Activated T-cell treated with anti-CD3 and anti-CD28 coated beads, Interleukin-2, amount 50 U/mL, for 72 hours (primary cell): ENCODE measurements at places on chromosomes 3 and 15. TPM values are rescaled to one million over a fixed set of nuclear protein-coding genes. Genes with fewer than 3 reads are reported as not detected.

The APH1B gene
- total RNA-seq: 30.6 TPM

DNA sequence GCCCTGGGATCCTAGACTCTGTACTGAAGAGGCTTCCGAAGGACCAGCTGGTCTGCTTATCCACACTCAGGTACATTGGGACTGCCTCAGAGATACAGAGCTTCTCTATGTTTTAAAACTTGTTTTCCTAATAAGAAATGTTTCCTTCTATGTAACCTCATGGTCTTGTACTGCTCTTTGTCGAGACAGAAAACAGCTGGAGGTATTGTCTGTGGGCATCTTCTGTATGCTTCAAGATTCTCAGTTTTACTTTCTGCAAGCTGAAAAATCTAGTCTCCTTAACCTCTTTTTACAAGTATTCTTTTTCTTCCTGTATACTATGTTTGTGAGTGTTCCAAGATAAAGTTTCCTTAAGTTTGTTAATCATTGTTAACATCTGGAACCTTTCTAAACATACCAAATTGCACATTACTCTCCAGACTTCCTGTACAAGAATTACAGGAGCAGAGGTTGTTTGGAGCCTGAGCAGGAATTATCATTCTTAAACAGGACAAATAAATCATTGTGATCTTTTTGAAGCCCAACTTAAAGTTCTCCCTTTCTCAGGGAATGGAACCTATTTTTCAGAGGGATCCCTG is 358.3 kb upstream of the CFAP20DC start:
- no peak overlapping the region for H3K4me3 ChIP-seq
- H3K4me1 ChIP-seq: peaks cover 23% of the 10 kb centered on the region
- no peak for DNase-seq
- H3K27me3 ChIP-seq: no peaks in the 10 kb centered on the region

DNA sequence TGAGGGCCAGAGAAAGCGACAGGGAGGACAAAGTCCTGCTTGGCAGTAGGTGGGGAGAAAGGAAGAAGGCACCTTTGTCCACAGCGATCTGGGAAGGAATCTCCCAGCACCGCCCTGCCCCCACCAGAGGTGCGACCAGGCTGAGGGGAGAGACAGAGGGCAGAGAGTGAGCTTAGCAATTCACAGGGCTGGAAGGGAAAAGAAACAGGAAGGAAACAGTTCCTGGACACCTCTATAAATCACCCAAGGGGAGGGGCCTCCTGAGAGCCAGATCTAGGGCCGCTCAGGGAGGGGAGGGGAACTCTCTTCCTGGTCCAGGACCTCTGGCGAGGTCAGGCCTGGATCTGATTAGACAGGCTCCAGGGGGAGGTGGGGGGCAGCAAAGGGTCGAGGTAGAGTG is 35.4 kb downstream of the RNU5B-1 start:
- no peak for DNase-seq
- no peaks in the 10 kb centered on the region for H3K4me1 ChIP-seq
- no peak overlapping the region for H3K4me3 ChIP-seq

DNA sequence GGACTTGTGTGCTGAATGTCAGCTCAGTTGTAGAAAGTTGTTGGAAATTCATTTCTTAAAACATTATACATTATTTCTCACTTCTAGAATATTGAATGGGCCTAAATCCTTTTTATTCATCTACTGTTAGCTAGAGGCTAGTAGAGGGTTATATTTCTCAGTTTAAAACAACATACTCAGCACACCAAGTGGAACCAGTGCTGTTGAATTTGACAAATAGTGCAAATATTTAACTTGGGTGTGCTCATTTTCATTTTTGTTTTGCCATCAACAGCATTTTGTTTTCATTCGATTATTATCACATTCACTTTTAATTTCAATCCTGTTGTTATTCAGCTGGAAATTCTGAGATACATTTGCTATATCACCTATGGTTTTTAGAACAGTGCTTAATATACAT is 269.4 kb upstream of the PEX5L start:
- no peak overlapping the region for H3K27ac ChIP-seq
- H3K36me3 ChIP-seq: no peaks in the 10 kb centered on the region
- no peak for DNase-seq
- H3K4me1 ChIP-seq: no peaks in the 10 kb centered on the region

The ZNF774 gene
- total RNA-seq: 0.60 TPM

DNA sequence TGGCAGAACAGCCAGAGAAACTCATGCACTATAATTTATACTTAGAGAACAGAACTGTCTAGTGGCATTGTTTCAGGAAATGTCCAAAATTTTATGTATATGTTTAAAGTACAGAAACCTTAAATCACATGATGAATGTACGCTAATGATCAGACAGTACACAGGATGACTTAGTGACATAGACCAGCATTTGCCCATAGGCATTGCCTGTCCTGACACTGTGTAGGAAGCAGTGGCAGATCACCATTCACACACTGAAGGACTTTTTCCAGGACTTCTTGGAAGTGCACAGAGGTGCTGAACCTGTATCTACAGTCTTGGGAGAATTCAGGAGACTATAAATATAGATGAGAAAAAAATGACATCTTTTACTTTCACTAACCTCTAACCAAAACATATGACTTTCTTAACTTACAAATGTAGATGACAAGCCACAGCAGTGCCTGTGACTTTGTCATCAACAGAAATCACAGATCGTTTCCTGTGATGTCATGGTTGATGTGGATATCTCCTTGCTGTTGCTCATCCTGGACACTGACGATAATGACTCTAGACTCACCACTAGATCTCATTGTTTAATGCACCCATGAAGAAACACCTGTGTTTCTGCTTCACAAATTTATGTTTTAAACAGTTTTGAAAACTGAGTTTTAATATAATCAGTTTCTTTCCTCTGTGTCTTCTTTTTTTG is 183.2 kb downstream of the CACNA2D3 start:
- H3K36me3 ChIP-seq: no peaks in the 10 kb centered on the region
- H3K4me1 ChIP-seq: no peaks in the 10 kb centered on the region
- no peak overlapping the region for H3K4me3 ChIP-seq
- no peak for DNase-seq
- no peak overlapping the region for H3K27ac ChIP-seq

The CFAP100 gene
- total RNA-seq: not detected

- H3K27me3 ChIP-seq: peaks cover 10% of the 10 kb centered on the region
- H3K4me1 ChIP-seq: no peaks in the 10 kb centered on the region
- H3K27ac ChIP-seq: no peak overlapping the region
- DNase-seq: no peak
- no peak overlapping the region for H3K4me3 ChIP-seq
These were observed 37.4 kb upstream of the CTDSPL start for GRCh38 chr3:37824090-37824953.

The RETNLB gene
- not detected for total RNA-seq

GRCh38 chr15:79140846-79141570 is 50.4 kb upstream of the RASGRF1 start:
- no peaks in the 10 kb centered on the region for H3K4me1 ChIP-seq
- H3K36me3 ChIP-seq: peaks cover 14% of the 10 kb centered on the region
- peaks cover 33% of the 10 kb centered on the region for H3K27me3 ChIP-seq
- DNase-seq: no peak
- no peak overlapping the region for H3K27ac ChIP-seq
- no peak overlapping the region for H3K4me3 ChIP-seq

The MAP6D1 gene
- 1.4 TPM for total RNA-seq

- H3K4me1 ChIP-seq: peaks cover 16% of the 10 kb centered on the region
- peaks cover 36% of the 10 kb centered on the region for H3K27me3 ChIP-seq
- no peak overlapping the region for H3K4me3 ChIP-seq
- H3K27ac ChIP-seq: no peak overlapping the region
- peaks cover 5% of the 10 kb centered on the region for H3K36me3 ChIP-seq
These were observed 28.5 kb downstream of the SHC4 start for GRCh38 chr15:48935236-48935635.

DNA sequence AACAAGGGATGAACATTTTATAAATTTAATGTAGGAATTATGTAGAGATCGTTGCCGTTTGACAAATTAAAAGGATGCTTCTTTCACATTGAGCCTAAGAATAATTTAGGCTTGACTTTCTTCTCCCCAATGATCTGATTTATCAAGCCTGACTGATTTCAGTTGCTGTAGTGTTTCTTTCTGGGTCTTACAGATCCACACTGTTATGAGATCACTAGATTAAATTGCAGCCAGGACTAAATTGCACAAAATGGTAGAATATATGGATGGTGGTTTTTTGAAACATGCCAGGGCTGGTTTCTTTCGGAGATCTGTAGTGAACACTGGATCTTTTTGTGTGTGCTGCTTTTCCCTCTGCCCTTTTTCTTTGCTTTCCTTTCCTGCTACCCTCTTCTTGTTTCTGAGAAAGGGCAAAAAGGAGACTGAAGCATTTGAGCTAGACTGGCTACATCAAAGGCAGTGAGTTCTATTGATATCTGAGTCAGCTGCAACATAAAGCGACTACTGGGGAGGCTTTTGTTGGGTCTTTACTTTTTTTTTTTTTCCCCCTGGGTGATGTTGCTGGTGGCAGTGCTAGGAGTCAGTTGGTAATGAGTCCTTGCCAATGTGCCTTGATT is 83.0 kb downstream of the AKAP13 start:
- no peak for DNase-seq
- peak overlapping the region; percentile 23 for H3K4me3 ChIP-seq
- H3K27ac ChIP-seq: no peak overlapping the region
- peaks cover 52% of the 10 kb centered on the region for H3K4me1 ChIP-seq
- H3K36me3 ChIP-seq: no peaks in the 10 kb centered on the region

DNA sequence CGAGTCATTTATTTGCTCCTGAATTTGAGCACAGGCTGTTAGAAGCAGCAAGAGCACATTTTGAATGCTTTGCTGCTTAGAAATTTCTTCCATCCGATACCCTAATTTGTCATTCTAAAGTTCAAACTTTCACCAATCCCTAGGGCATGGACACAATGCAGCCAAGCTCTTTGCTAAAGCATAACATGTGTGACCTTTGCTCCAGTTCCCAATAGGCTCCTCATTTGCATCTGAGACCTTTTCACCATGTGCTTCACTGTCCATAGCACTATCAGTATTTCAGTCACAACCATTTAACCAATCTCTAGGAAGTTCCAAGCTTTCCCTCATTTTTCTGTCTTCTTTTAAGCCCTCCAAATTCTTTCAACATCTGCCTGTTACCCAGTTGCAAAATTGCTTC is 1333.1 kb downstream of the SI start:
- no peak overlapping the region for H3K4me3 ChIP-seq
- peaks cover 2% of the 10 kb centered on the region for H3K36me3 ChIP-seq
- H3K27me3 ChIP-seq: no peaks in the 10 kb centered on the region
- no peak overlapping the region for H3K27ac ChIP-seq

- no peaks in the 10 kb centered on the region for H3K36me3 ChIP-seq
- peaks cover 21% of the 10 kb centered on the region for H3K4me1 ChIP-seq
- H3K27me3 ChIP-seq: no peaks in the 10 kb centered on the region
- H3K4me3 ChIP-seq: no peak overlapping the region
- no peak for DNase-seq
These were observed 4.6 kb upstream of the SKIL start for GRCh38 chr3:170352936-170353335.

- no peaks in the 10 kb centered on the region for H3K4me1 ChIP-seq
- H3K4me3 ChIP-seq: no peak overlapping the region
- H3K27ac ChIP-seq: no peak overlapping the region
- DNase-seq: no peak
These were observed 101.3 kb downstream of the SENP2 start for GRCh38 chr3:185687271-185687878.

- H3K36me3 ChIP-seq: no peaks in the 10 kb centered on the region
- H3K4me3 ChIP-seq: no peak overlapping the region
- no peaks in the 10 kb centered on the region for H3K27me3 ChIP-seq
- DNase-seq: no peak
These were observed 38.4 kb downstream of the SPSB4 start for GRCh38 chr3:141089339-141090152.

The EPHB1 gene
- 0.43 TPM for total RNA-seq

- H3K27me3 ChIP-seq: no peaks in the 10 kb centered on the region
- peaks cover 2% of the 10 kb centered on the region for H3K36me3 ChIP-seq
- H3K4me3 ChIP-seq: no peak overlapping the region
These were observed 298.5 kb downstream of the SI start for GRCh38 chr3:164779816-164780215.

The GOLGA8T gene
- not detected for total RNA-seq

- H3K4me1 ChIP-seq: peaks cover 12% of the 10 kb centered on the region
- H3K27ac ChIP-seq: no peak overlapping the region
- H3K27me3 ChIP-seq: no peaks in the 10 kb centered on the region
- H3K4me3 ChIP-seq: no peak overlapping the region
- no peak for DNase-seq
- H3K36me3 ChIP-seq: peaks cover 2% of the 10 kb centered on the region
These were observed 284.4 kb downstream of the SHQ1 start for GRCh38 chr3:72563690-72564370.

DNA sequence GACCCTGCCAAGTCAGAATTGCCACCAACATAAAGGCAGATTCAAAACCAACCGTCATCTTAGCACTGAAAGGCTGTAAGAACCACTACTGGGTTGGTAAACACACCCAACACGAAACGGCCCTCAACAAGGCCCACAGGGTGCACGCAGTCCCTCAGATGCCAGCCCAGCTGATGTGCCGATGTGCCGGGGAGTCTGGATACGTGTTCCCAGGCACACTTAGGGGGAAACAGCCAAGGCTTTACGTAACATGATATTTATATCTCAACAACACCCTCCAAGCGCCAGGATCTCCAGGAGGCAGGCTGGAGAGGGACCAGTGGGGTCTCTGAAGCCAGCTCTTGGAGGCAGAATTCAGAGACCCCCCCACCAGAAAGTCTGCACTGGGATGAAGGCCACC is 14.2 kb downstream of the POC1A start:
- no peak overlapping the region for H3K27ac ChIP-seq
- no peak overlapping the region for H3K4me3 ChIP-seq
- peaks cover 7% of the 10 kb centered on the region for H3K4me1 ChIP-seq
- peaks cover 3% of the 10 kb centered on the region for H3K36me3 ChIP-seq
- no peak for DNase-seq

The KLHL18 gene
- 29.0 TPM for total RNA-seq

The EPB42 gene
- total RNA-seq: not detected

- H3K4me3 ChIP-seq: peak overlapping the region; percentile 74
- H3K4me1 ChIP-seq: peaks cover 54% of the 10 kb centered on the region
- peak; percentile 44 for DNase-seq
- peaks cover 2% of the 10 kb centered on the region for H3K36me3 ChIP-seq
These were observed 11.1 kb downstream of the ZBTB38 start for GRCh38 chr3:141379250-141379966.

- H3K27ac ChIP-seq: no peak overlapping the region
- no peaks in the 10 kb centered on the region for H3K27me3 ChIP-seq
- H3K36me3 ChIP-seq: no peaks in the 10 kb centered on the region
- no peak overlapping the region for H3K4me3 ChIP-seq
- DNase-seq: no peak
These were observed 227.9 kb downstream of the PYDC2 start for GRCh38 chr3:191688756-191689433.

The CCR1 gene
- 0.51 TPM for total RNA-seq

The ATP13A5 gene
- not detected for total RNA-seq

DNA sequence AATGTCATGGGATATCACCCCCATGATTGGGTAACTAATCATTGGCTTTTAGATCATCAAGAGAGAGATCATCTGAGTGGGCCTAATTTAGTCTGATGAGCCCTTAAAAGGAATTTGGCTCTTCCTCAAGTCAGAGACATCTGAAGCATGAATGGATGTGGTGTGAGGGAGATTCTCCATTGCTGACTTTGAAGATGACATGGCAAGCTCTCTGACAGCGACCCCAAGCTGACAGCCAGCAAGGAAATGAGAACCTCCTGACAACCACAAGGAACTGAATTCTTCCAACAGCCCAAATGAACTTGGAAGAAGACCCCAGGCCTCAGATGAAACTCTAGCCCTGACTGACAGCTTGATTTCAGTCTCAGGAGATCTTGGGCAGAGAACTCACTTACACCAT is 108.4 kb upstream of the SPATA12 start:
- no peak for DNase-seq
- H3K36me3 ChIP-seq: no peaks in the 10 kb centered on the region
- no peaks in the 10 kb centered on the region for H3K27me3 ChIP-seq
- H3K4me3 ChIP-seq: no peak overlapping the region
- H3K4me1 ChIP-seq: no peaks in the 10 kb centered on the region
- no peak overlapping the region for H3K27ac ChIP-seq
